Right renal pelvis (tissue), 4 donors: ENCODE measurements at places on chromosomes 1 and 21. TPM values are rescaled to one million over a fixed set of nuclear protein-coding genes. Genes with fewer than 3 reads are reported as not detected.

GRCh38 chr1:240207073-240207709, 115.5 kb downstream of the FMN2 start:
- no peak for DNase-seq

DNA sequence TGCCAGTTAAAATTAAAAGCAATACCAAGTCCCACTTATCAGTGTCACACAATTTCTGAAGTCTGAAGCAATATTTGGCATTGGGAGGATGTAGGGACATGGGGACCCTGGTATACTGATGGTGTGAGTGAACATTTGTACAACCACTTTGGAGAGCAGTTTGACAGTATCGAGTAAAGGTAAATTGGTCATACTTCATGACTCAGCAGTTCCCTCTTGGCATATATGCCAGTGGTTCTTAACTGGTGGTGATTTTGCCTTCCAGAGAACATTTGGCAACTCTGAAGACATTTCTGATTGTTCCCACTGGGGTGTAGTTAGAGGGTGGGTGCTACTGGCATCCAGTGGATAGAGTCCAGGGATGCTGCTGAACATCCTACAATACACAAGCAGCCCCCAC, 19.7 kb downstream of the FMOD start:
- no peak for DNase-seq

DNA sequence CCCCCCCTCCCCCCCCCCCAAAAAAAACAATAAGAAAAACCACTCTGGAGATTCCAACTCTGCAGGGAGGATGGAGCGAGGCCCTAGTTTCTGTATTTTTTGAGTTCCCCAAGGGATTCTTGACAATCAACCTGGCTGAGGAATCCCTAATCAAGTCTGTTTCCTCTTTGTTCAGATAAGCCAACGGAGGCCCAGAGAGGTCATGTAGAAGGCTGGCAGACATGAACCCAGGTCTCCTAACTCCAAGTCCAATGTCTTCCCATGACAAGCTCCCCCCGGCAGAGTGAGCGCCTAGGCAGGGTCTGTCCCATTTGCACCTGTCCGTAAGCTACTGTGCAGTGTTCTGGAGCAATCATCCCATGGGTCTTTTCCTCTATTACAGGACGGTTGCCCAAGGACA, 39.5 kb downstream of the LRRC71 start:
- no peak for DNase-seq

Gene RAB3B
- polyA plus RNA-seq, result 4.4 TPM

Gene OR2L8
- polyA plus RNA-seq, result not detected

Gene LGALS8
- polyA plus RNA-seq, result 74.4 TPM

Gene RNF2
- 62.6 TPM for polyA plus RNA-seq
